NCI-H510A (cell line): ENCODE measurements at places on chromosomes 6 and 20.
A peak's percentile ranks its signal among the peaks of the same experiment; 100 is the strongest.

DNA sequence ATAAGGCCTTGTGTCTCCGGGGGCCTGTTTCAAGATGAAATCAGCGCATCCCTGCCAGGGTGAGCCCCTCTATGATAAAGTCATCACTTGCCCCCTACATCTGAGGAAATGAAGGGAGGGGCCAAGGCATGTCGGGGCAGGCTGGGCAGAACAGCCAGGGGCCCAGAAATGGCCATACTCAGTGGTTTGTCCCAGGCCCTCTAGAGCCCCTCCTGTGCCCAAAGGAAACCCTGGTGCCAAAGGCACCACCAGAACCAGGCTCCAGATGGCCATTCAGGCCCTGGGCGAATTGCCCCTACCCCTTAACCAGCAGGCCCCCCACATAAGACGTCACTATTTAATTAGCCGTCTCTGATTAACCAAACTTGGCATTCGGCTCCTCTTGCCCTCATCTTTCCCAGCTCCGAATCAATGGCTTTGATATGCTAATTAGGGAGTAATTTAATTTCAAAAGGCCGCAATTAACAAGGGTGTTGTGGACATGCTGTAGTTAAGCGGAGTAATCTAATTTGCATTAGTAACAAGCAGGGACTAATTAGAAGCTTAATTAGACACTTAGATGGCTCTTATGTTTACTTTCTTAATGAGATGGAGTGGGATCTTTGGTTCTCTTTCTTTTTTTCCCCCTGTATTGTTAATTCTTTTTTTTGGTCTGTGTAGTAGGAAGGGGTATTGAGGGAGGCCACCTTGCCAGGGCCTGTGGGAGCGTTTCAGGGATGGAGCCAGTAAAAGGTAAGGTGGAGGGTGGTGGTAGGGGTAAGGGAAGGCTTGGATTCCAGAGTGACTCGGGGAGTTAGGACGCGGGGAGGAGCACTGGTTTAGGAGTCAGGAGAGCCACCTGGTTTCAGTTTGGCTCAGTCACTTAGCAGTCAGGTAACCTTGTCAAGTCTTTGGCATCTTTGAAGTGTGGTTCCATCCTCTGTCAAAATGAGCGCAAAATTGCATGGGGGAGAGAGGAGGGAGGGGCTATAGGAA, 9.4 kb downstream of the FOXP4 start:
- DNase-seq, result no peak

DNA sequence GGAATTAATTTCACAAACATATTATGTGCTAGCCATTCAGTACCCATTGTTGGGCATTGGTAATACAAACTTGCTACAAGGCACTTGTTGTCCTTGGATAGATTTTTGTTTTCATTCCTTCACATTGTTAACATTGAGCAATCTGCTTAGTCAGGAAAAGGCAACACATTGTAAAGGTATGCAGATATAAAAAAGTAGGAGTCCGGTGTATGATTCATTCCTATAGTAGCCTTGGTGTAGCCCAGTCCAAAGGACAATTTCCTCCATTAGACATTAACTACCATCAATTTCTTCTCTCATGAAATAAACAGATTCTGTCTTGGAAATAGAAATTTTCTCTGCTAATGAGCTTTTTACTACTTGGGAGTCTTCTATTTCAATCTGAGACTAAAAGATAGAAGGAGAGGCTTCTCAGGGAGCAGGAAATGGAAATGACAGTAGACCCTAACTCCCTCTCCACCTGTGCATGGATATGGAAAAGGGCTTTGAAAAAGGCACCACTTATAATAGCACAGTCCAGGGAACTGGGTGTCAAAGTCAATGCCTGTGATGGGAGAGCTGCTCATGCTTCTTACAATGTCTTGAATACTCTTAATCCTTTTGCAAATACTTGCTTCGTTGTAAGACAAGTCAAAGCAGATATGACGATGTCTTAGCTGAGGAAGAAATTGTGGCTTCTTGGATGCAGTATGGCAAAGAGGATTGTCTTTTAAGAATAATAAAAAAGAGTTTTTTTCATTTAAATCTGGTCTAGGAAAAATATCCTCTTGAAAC, 369.4 kb upstream of the CITED2 start:
- DNase-seq, result no peak

DNA sequence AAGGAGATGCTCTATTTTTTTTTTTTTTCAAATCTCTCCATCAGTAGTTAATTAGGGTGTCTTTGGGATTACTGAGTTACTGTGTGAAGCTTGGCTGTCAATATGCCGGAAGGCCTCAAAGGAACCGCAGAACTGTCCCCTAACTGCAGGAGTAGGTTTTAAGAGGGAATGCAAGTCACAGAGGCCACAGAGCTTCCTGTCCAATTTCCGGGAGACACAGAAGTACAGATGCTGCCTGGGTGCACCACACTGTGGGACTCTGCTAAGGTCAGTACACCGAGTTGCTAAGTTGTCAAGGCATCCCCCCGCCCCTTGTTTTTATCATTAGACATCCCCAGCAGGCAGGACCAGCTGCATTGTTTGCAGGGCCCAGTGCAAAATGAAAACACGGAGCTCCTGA, 120.2 kb upstream of the RAB32 start:
- DNase-seq, result no peak

- no peak for DNase-seq
Measured at GRCh38 chr6:167115054-167115453, 7.8 kb upstream of the CCR6 start.

GRCh38 chr6:157246048-157246630, 77.2 kb downstream of the TMEM242 start:
- DNase-seq, result no peak

GRCh38 chr20:58417438-58417837, 28.4 kb downstream of the VAPB start:
- no peak for DNase-seq

GRCh38 chr6:82458147-82458546, 94.5 kb downstream of the TPBG start:
- no peak for DNase-seq

DNA sequence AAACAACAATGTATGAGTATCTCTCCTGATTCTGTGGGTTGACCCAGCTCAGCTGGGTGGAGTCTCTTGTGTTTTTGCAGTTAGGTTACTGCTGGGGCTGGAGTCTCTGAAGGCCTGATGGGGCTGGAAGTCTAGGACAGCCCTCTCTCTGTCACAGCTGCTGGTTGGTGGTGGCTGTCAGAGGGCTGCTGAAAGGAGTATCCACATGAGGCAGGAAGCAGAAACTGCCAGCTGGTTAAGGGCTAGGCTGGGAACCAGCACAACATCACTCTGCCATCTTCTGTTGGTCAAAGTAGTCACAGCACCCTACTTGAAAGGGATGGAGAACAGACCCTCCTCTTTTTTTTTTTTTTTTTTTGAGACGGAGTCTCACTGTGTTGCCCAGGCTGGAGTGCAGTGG, 10.0 kb upstream of the PACSIN1 start:
- DNase-seq, result no peak

GRCh38 chr6:26613689-26614683, 17.2 kb downstream of the ABT1 start:
- DNase-seq, result no peak

- no peak for DNase-seq
Measured at GRCh38 chr6:80478030-80478429, 371.6 kb downstream of the BCKDHB start.

- peak; percentile 96 for DNase-seq
Measured at GRCh38 chr6:21846541-21847451, 253.2 kb downstream of the SOX4 start.

GRCh38 chr6:88565409-88565811, 398.0 kb downstream of the RNGTT start:
- no peak for DNase-seq

GRCh38 chr6:90495216-90495817, 91.6 kb downstream of the MAP3K7 start:
- DNase-seq, result no peak

- no peak for DNase-seq
Measured at GRCh38 chr20:40591119-40591518, 97.9 kb downstream of the MAFB start.

DNA sequence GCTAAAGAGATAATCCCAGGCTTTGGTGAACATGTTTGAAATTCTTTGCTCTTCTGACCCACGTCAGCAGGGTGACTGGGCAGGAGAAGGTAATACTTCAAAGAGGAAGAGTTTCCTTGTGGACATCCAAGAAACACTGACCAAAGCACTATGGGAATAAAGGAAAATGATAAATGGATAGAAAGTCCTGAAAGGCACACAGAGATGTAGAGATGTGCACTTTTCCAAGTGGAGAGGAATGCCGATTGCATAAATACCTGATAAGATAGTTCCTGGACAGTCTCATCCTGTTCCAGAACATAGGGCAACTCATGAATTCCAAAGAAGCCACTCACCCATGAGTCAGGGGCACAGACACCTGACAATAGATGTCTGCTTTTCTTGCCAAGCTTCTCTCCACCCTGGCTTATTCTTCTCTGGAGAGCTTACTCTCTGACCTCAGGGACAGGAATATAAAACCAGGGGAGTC, 191.3 kb upstream of the FOXA2 start:
- DNase-seq, result no peak

GRCh38 chr6:143205131-143205535, 144.4 kb downstream of the AIG1 start:
- DNase-seq, result no peak

DNA sequence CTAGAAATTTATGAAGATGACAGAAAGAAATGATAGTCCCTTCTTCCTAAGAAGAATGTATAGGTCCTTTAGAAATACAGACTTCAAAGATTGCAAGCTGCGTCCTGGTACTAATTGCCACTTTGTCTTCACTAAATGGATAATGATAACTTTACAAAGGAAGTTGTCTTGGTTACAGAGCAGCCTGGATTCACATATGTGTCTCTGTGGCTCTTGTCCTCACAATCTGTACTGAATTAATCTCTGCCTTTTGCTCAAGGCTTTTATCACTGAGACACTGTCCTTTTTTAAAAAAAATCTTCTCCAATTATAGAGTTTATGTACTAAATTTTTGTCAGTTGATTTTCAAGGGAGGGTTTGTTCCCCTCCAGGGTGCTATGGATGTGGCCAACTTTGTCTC, 17.5 kb upstream of the MRAP2 start:
- DNase-seq, result no peak

DNA sequence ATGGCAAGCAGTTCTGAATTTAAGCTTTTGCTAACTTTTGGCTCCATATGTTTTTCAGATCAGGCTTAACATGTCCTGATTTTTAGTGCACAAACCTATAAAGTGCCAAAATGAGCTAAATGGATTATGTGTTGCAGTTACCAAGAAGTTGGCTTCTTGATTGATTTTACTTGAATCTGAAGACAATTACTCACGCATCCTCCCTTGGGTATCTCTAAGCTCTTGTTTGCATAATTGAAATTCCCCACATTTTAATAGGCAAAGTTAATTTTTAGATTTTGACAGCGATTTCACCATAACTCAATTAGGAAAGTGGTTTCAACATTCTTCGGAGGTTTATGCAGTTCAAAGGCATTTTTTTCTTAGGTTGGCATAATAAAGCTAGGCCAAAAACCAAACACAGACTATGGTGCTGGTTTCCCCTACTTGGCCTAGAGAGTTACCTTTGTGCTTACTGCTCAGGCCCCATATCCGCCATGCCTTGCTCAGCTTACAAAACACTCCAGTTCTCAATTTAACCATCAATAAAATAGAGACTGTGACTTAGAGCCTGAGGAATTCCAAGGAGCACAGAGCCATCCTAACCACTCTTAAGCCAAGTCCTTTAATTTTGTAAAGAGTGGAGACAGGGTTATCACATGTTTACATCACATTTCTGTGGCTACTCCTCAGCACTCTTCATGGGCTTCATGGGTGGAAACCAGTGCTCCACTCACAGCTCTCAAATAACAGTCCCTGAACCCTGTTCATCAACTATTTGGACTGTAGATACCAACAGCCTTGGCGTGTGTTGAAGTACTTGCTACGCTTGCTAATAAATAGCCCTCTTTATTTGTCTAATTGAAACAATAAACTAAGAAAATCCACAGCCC, 32.1 kb downstream of the LAMA4 start:
- no peak for DNase-seq

GRCh38 chr20:43140726-43141125, 49.0 kb downstream of the PTPRT start:
- no peak for DNase-seq

DNA sequence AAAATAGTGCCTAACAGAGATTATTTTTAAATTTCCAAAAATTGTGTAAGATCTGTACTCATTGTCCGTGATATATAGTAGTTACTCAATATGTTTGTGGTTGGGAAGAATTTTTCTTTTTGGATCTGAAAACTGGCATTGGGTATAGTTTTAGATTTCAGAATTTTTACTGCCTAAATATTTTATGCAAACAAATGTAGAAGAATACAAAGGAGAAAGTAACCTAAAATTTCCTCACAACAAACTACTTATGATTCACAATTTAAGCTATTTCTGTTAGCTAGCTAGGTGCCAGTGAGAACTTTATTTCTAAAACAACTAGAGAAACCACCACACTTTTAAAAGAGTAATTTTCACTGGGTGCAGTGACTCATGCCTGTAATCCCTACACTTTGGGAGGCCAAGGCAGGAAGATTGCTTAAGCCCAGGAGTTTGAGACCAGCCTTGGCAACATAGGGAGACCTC, 38.8 kb downstream of the SESN1 start:
- DNase-seq, result no peak

- DNase-seq, result no peak
Measured at GRCh38 chr6:20370393-20370792, 31.3 kb upstream of the E2F3 start.

GRCh38 chr6:148244217-148244935, 98.3 kb upstream of the SASH1 start:
- no peak for DNase-seq

GRCh38 chr20:37314099-37314498, 24.6 kb downstream of the MANBAL start:
- no peak for DNase-seq

DNA sequence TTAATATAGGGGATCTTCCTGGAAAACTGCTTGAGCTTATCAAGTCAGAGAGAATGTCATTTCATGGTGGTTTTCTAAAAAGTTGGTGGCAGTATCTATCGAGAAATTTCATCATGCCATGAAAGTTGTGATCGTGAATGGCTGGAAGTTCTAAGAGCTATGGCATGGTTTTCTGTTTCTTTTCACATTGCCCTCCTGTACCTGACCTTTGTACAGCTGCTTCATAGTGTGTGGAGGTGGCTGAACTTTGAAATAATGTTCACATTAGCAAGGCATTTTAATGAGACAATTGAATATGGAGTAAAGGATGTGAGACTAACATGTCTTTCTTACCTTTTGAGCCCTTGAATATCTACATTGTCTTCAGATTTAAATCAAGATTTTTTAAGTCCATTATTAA, 278.2 kb upstream of the ID4 start:
- DNase-seq, result no peak

DNA sequence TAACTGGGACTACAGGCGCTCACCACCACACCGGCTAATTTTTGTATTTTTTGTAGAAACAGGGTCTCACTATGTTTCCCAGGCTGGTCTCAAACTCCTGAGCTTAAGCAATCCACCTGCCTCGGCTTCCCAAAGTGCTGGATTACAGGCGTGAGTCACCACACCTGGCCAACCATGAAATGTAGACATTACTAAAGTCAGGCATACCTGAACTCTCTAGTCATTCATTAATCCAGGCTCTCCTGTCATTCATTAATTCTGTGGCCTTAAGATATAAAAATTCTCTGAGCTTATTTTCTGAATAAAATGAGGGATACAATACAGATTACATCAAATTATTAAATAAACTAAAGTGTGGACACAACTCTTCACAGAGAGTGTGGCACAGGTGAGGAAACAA, 159.7 kb downstream of the GMDS start:
- no peak for DNase-seq
